SJSA1 (cell line): ENCODE measurements at places on chromosomes 2 and 18. TPM values are rescaled to one million over a fixed set of nuclear protein-coding genes. Genes with fewer than 3 reads are reported as not detected.
A peak's percentile ranks its signal among the peaks of the same experiment; 100 is the strongest.

DNA sequence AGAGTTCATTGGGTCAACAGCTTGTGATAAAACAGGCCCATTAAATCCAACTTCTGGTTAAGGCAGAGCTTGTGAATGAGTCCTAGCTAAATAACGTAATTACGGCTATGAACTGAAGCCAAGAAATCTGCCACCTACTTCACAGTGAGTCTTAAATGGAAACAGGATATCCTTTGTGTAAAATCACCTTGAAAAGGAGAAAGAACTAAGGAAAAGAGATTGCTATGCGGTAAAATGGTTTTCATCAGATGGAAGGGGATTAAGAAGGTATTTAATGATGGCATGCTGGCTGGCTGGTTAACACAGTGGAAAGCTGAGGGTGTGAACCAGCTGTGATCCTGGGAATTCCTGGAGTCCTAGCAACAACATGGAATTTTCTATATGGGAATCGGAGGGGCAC lies 156.6 kb downstream of the DOK6 start:
- DNase-seq = no peak

DNA sequence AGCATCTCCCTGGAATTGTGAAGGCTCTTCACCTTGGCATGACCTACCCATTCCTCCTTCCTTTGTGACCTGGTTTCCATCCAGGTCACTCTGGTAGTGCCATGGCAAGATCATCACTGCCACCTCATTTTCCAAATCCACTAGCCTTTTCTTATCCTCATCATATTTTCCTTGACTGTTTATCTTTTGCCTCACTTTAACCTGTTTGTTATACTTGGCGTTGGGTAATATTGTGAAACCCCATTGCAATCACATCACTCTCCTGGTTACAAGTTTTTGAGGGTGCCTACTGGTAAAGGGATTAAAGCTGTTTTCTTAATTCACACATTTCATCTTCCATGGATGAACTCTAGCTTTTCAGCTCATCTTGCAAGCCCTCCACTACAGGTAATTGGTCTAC lies 39.1 kb upstream of the IGFBP2 start:
- DNase-seq = no peak

Gene DPYSL5
- not detected in 2 replicates for total RNA-seq

- no peak for DNase-seq
These were observed 104.5 kb upstream of the ZNF521 start for GRCh38 chr18:25456334-25457010.

- no peak for DNase-seq
These were observed 555.4 kb downstream of the SLC4A3 start for GRCh38 chr2:220182790-220183189.

Gene SYT4
- total RNA-seq = not detected in 2 replicates

DNA sequence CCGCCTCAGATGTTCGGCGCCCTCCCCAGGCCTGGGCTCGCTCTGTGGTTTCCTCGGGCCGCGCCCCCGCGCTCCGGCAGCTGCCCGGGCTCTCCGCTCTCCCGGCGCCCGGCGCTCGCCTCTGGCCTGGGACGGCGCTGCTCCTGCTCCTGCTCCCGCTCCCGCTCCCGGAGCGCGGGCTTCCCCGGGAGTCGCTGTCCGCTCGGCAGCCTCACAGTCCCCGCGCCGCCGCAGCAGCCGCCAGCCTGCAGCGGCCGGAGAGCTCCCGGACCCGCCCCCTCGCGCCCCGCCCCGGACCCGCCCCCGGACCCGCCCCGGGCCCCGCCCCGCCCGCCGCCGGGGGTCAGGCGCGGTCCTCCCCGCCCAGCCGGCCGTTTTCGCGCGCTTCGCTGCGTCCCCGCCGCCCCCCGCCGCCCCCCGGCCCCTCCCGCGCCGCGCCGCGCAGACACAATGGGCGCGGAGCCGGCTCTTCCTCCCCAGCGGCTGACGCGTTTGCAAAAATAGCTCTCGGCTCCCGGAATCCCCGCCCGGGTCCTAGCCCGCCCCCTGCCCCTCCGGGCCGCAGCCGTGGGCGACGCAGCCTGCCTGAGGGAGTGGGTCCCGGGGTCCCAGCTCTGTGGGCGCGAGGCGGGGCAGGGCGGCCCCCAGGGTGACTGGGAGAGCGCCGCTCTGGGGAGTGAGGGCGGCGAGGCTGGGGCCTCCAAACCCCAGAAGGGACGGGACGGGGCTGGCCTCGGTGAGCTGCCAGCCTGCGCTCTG lies at the start of gene ARL4C:
Gene ARL4C (minus strand): TSS at position 247 of the 759 bp plus-strand sequence. CDS start 495 bp downstream, outside the sequence.
- DNase-seq = peak; percentile 83

Gene DCDC2C
- total RNA-seq = not detected in 2 replicates

Gene CENPA
- total RNA-seq = 17.9 and 42.8 TPM in 2 replicates

DNA sequence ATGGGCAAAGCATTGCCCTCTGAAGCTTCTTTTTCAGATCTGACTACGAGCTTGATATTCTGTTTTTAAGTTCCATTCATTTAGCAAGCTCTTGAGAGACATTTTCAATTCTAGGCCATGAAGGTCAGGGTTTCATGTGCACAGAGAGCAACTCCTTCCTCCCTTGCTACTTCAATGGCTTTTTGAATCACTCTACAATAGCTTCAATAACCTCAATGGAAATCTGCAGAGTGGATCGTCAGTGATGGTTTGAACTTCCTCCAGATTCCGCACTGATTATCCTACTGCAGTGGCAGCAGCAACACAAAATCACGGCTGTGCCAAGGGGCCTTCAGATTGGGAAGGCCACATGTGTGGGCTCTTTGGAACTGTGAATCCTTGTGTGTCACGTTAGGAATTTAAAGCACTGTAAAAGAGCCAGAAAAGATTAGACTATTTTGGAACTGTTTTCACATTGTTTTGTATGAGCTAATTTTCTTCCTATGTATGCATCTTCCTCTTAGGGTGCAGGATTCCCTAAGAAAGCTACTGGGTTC lies 88.4 kb upstream of the MGAT4A start:
- DNase-seq = no peak

- no peak for DNase-seq
These were observed 54.6 kb downstream of the GREB1 start for GRCh38 chr2:11588228-11589110.

DNA sequence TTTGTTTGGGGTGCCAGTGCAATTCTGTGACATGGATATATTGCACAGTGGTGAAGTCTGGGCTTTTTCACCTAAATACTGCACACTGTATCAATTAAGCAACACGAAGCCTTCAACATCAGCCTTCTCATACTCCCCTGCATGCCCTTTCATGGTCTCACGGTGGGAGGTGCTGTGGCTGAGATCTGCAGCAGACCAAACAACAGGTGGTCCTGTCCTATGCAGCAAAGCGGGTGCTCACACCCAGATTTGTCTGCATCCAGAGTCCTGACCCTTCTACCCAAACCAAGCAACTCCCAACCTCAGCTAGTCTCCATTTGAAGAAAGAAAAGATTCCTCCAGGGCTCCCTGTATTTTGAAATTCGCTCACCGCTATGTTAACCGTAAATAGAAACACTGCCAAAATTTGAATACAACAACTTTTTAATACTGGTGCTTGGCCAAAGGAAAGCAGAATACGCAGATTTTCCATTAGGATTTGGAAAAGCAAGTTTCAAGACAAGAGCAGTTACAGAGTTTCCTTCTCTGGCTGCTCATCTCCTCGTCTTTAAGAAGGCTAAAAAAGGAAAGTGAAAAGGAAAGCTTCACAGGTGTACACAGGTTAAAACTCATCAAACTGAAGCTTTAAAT lies 34.9 kb downstream of the FAM168B start:
- DNase-seq = no peak

GRCh38 chr2:151792589-151792988 lies 35.6 kb downstream of the ARL5A start:
- no peak for DNase-seq

Gene SIX3
- not detected in 2 replicates for total RNA-seq

Gene TMEM17
- 3.9 and 4.7 TPM in 2 replicates for total RNA-seq

- DNase-seq = peak; percentile 32
These were observed 20.8 kb upstream of the TNS1 start for GRCh38 chr2:218023636-218024035.

GRCh38 chr2:56015711-56016115 lies 92.1 kb upstream of the EFEMP1 start:
- DNase-seq = no peak
